ENCODE measurements at places on chromosomes 3 and 15.

- no peak for DNase-seq
These were observed 25.0 kb downstream of the TBC1D2B start for GRCh38 chr15:78052545-78052944.

DNA sequence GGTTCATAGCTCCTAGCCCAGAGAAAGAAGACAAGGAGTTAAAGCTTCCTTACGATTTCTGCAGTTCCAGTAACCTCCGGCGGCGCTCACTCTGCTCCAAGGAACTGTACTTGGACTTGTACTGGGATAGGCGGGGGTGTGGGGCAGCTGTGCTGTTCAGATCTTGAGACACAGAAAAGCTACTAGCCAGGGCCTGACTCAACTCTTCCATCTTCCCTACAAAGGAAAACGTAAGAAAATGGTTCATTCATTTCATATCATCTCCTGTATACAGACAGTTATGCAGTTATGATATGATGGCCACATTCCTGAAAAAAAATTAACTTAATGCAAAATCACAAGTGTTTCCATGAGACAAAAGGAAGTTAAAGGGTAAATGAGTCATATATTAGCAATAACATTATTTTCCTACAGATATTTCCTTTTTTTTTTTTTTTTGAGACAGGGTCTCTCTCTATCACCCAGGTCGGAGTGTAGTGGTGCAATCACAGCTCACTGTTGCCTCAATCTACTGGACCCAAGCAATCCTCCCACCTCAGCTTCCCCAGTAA is 4.6 kb downstream of the SNUPN start:
- DNase-seq: no peak

GRCh38 chr3:13338996-13339395 is 81.1 kb downstream of the NUP210 start:
- no peak for DNase-seq

DNA sequence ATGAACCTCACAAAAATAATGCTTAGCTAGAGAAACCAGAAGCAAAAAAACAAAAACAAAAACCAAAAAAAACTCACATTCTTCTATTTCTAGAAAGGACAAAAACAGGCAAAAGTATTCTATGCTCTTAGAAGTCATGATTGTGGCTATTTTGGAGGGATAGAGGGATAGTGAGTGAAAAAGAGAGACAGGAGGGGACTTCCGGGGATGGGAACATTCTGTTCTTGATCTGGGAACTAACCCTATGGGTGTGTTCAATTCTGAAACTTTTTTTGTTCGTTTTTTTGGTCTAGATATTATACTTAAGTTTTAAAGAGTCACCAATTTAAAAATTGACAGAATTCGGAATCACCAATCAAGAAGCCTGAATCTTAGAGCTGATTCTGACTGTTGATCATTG is 120.0 kb upstream of the TPM1 start:
- DNase-seq: no peak

GRCh38 chr15:78242128-78242527 is 7.8 kb upstream of the ACSBG1 start:
- DNase-seq: no peak

- DNase-seq: no peak
These were observed 19.2 kb upstream of the KPNA1 start for GRCh38 chr3:122533931-122534334.

DNA sequence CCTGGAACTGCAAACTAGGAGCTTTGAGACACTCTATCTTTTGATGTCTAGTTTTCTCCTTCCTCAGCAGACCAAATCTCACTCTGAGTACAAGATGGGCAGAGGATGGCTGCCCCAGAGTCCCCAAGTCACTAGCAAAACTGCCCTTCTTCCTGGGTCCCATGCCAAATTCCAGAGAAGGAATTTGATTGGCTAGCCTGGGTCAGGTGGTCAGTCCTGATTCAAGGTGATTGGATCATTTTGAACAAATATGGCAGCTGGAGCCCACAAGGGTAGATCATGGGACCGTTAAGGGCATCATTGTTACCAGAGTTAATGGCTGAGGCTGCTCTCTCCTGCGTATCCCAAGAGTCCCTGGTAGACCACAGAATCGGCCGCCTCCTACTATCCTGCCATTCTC is 21.7 kb downstream of the SLC6A1 start:
- DNase-seq: no peak

GRCh38 chr3:103055021-103055520 is 620.3 kb downstream of the ZPLD1 start:
- no peak for DNase-seq

- DNase-seq: no peak
These were observed 41.9 kb downstream of the GPR160 start for GRCh38 chr3:170079536-170080165.

DNA sequence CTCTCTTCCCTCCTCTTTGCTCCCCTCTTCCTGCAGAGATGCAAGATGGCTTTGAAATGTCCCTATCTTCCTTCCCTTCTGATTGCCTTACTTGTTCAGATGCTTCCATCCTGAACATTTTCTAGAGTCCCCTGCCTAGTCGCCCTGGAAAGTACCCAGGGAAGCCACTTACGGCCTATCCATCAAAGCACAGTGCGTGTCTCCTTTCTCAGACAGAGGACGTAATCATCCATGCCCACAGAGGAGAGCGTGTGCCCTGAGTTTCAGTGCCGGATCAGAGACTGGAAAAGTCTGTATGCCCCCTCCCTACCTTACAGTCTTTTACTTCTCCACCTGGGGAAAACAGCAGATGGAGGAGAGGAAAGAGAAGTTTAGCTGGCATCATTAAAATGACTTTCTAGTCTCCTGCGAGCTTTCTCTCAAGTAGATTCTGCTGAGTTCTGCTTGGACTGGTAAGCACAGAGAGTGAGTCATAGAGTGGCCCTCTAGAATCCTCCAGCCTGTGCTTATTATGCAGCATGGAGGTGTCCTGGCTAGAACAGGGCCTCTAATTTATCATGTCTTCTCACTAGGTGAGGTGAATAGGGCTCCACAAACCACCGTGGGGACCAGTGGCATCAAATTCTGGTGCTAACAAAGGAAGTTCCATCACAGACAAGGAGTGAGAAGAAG is 114.6 kb downstream of the SLCO3A1 start:
- DNase-seq: no peak

DNA sequence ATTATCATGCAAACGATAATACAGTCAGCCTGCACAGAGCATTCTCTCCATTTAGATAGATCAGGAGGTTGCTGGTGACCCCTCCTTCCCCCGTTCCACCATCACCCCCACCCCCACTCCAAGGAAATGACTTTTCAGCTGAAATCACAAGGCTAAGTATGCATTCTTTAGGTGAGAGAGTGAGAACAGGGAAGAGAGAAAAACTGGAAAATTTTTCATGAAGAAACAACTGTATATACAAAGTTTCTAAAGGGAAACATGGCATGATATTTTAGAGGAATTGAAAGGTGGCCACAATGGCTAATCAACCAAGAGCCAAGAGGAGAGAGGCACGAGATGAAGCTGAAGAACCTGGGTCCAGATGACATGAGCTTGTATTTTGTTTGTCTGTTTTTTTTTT is 22.2 kb downstream of the BCL2A1 start:
- DNase-seq: no peak

- DNase-seq: no peak
These were observed 85.8 kb downstream of the PPCDC start for GRCh38 chr15:75109021-75109735.

DNA sequence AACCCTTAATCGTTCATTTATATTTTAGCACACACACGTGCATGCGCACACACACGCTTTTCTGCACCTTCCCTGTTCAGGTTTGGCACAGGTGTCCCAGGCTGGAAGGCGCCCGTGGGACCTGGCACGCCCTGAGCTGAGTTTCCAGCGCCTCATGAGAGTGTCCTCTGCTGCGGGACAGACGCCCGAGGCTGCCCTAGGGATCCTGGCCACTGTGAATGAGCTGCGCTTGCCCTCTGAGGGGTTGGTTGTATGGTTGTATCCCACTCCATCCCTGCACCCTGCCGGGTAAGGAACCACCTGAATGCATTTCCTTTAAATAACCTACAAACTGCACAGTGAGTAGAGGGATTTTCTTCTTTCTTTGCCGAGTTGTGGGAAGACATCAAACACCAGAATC is 12.2 kb upstream of the MEX3B start:
- no peak for DNase-seq

GRCh38 chr3:97990624-97991292 is 18.5 kb upstream of the RIOX2 start:
- DNase-seq: no peak

DNA sequence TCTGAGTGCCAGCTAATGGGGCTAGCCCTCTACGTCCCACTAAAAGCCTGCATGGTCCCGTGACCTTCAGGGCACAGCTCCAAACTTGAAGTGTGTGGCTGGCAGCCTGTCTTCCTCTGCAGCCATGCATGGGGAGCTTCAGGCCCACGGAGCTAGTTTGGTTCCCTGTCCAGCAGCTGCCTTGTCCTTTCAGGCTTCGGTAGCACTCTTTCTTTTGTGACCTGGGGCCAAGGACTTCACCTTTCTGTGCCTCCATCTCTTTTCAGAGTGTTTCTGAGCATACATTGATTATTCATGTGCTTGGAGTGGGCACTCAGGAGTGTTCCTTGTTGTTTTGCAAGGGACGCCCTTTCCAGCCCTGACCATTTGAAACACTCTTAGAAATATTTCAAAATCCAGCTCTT is 155.2 kb downstream of the DNAJB8 start:
- DNase-seq: no peak

GRCh38 chr3:193174140-193174539 is 66.9 kb upstream of the PLAAT1 start:
- no peak for DNase-seq
